ENCODE measurements at places on chromosomes 7 and 10.
A peak's percentile ranks its signal among the peaks of the same experiment; 100 is the strongest.

GRCh38 chr7:117982071-117983055 is 109.1 kb upstream of the CTTNBP2 start:
- DNase-seq = no peak

DNA sequence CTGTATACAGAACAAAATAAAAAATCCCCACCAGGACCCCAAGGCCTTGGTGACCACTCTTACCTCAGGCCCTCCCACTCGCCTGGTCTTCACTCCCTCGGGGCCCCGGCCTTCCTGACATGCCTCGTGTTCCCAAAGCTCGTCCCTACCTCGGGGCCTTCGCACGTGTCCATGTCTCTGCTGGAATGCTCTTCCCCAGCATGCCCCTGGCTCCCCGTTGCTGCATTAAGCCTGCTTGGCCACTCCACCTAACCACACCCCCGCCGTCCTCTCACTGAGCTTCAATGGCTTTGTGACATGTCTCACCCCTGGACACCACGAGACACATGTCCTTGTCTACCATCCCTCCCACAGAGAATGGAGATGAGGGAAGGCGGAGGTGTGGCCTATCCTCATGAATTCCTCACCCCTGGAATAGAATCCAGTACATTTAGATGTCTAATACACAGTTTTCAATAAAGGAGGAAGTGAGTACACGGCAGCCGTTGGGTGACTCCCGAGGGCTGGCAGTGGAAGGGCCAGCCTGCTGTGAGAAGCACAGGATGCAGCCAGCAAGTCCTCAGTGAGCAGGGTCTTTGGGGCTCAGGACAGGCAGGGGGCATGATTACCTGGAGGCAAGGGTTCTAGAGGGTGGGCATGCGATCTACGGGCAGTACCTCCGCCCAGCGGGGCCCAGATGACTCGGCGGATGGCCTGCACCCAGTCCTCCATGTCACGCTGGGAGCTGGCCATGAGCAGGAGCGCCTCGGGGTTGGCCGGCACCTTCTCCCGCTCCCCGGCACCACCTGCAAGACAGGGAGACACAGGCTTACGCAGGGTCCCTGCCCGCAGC is 125.7 kb downstream of the ARHGAP22 start:
- DNase-seq = no peak

- DNase-seq = no peak
Measured at GRCh38 chr7:135650831-135651573, 11.3 kb upstream of the STMP1 start.

DNA sequence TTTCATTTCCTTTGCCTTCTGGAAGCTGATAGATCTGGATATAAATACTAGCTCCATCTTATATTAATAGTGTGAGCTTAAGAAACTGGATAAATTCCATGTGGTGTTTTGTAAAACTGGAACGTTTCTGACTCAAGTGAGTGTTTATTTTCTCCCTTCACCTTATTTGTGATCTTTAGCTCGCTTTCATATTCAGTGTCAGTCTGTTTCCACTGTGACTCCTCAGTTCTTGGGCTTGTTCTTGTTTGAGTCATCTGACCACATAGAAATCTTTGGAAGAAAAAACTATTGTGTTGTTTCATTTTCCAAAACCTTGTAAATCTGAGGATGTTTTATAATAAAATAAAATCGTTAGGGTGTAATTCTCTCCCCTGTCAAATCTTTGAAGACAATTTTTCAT is 186.4 kb downstream of the POLR1F start:
- peak; percentile 40 for DNase-seq

DNA sequence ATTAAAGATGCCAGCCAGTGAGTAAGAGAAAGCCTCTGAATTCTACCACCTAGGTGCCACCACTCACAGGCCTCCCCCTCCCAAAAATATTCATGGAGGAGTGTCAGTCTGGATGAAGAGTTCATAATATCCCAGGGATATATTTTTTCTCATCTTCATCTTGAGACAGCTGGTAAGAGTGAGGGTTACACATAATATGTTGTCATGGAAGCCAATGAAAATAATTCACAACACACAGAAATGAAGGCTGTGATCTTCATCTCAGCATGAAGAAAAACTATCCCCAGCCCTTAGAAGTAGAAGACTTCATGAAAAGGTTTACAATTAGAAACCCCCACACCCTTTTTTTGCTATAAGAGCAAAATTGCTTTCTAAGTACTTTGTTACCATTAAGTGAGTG is 175.6 kb downstream of the DNAH11 start:
- DNase-seq = no peak

DNA sequence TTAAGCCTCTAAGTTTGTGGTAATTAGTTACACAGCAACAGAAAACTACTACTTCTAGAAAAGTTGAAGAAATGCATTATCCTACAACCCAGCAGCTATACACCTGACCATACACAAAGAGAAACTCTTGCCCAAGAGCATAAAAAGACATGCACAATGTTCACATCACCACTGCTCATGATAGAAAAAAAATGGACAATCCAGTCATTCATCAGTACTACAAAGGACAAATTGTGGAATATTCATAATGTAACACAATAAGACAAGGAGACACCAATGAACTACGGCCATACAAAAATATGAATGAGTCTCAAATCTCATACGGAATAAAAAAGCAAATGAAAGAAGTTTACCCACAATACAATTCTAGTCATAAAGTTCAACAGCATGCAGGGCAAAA is 87.4 kb downstream of the ZFAND4 start:
- DNase-seq = no peak

GRCh38 chr10:127154831-127155620 is 41.4 kb downstream of the INSYN2A start:
- no peak for DNase-seq

GRCh38 chr10:126868371-126868770 is 36.9 kb upstream of the DOCK1 start:
- no peak for DNase-seq

- no peak for DNase-seq
Measured at GRCh38 chr7:28155964-28156363, 24.6 kb downstream of the JAZF1 start.

- no peak for DNase-seq
Measured at GRCh38 chr10:121337427-121337826, 260.8 kb downstream of the FGFR2 start.

Measured in urothelium cell line (cell line).